ENCODE measurements at places on chromosomes 6 and 20. TPM values are rescaled to one million over a fixed set of nuclear protein-coding genes. Genes with fewer than 3 reads are reported as not detected.

DNA sequence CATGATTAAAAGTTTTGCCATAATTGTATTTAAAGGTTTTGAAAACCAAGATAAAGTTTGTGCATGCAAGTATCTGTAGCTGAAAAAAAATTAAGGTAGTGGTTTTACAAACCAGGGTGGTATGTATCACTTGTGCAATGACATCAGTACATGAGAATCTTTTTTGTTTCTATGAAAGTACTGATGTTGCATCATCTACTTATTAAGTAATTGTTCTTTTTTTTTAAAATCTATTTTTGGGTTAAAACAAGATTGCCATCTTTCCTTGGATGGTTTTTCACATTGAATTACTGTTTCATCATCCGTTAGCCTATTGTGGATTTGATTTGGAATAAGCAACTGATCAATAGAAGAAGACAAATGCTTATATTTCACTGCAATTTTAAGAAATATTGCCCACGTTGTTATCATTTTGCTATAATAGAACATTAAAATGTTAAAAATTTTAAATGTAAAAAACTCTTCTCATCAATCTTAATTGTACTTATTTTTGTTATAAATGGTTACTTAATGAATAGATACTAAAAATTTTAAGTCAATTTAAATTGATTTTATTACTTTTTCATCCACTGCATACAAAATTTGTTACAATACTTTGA is 39.8 kb upstream of the TAGAP start:
- DNase-seq: no peak

- DNase-seq: peak; percentile 71
Observed at GRCh38 chr6:31042806-31043205, 32.5 kb downstream of the MUC22 start.

HTR1B gene
- not detected for total RNA-seq

FILIP1 gene
- total RNA-seq: 22.6 TPM

Data from neural progenitor cell (in vitro differentiated cells).